ENCODE measurements at places on chromosomes 12 and 14. TPM values are rescaled to one million over a fixed set of nuclear protein-coding genes. Genes with fewer than 3 reads are reported as not detected.

The ZNF605 gene
- 5.5 TPM for total RNA-seq

DNA sequence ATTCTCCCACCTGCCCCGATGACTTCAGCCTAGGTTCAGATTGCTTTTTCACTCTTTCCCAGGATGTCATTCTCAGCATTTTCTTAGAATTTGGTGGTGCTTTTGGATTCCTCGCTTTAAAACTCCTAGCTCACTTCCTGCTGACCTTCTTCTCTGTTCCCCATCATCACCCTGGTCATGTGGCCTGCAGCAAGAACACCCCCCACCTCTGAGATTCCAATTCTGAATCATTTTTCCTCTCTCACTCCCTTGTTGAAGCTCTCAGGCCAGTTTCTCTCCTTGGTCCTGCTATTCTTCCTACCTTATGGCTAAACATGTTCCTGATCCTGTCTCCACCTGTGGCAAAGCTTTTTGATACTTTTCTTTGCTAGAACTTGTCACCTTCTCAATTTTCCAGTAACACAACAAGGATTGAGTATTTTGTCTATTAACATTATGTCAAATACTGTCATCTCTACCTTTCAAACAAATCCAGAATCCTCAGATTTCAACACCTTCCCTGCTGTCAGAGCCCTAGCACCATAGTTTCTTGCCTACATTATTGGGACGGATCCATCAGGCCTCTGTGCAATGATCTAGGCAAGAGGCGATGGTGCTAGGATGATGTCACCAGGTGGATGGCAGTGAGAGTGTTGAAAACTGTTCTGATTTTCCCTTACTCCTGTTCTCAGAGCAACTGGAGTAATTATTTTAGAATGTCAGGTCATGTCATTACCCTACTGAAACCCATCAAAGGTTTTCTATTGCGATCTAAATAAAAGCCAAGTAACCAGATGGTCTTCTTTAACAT lies 233.7 kb downstream of the MON2 start:
- DNase-seq = no peak

- DNase-seq = no peak
Observed at GRCh38 chr12:108495054-108495453, 20.0 kb upstream of the FICD start.

The TPH2 gene
- 0.17 TPM for total RNA-seq

DNA sequence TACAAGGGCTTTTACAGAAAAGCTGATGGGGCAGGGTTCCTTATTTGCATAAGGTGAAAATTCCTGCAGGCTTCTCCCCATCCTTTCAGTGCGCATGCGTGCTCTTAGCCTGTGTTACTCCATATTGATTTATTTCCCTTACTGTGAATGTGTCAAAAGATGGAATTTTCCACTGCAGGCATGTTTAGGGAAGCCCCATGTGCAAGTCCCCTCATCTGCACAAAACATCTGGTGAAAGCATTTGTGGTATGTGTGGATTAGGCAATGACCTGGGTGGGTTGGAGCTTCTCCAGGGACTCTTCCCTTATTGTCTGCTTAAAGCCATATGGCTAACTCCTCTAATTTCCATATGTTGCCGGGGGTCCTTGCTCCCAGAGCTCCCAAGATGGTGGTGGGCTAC lies 912.7 kb upstream of the LRFN5 start:
- no peak for DNase-seq

Measured in esophagus muscularis mucosa (tissue), 4 donors.